ENCODE measurements at places on chromosomes 2 and 18. TPM values are rescaled to one million over a fixed set of nuclear protein-coding genes. Genes with fewer than 3 reads are reported as not detected.

- peaks cover 26% of the 10 kb centered on the region for H3K36me3 ChIP-seq
- peak; percentile 57 for DNase-seq
- H3K27me3 ChIP-seq, result no peaks in the 10 kb centered on the region
- H3K27ac ChIP-seq, result peak overlapping the region; percentile 94
These were observed 82.4 kb downstream of the RBMS1 start for GRCh38 chr2:160411167-160411566.

- peaks cover 35% of the 10 kb centered on the region for H3K36me3 ChIP-seq
- H3K4me3 ChIP-seq, result no peak overlapping the region
- H3K27me3 ChIP-seq, result peaks cover 3% of the 10 kb centered on the region
- H3K4me1 ChIP-seq, result peaks cover 41% of the 10 kb centered on the region
- no peak for DNase-seq
- H3K27ac ChIP-seq, result no peak overlapping the region
These were observed 35.8 kb downstream of the MTCL1 start for GRCh38 chr18:8741117-8741516.

DNA sequence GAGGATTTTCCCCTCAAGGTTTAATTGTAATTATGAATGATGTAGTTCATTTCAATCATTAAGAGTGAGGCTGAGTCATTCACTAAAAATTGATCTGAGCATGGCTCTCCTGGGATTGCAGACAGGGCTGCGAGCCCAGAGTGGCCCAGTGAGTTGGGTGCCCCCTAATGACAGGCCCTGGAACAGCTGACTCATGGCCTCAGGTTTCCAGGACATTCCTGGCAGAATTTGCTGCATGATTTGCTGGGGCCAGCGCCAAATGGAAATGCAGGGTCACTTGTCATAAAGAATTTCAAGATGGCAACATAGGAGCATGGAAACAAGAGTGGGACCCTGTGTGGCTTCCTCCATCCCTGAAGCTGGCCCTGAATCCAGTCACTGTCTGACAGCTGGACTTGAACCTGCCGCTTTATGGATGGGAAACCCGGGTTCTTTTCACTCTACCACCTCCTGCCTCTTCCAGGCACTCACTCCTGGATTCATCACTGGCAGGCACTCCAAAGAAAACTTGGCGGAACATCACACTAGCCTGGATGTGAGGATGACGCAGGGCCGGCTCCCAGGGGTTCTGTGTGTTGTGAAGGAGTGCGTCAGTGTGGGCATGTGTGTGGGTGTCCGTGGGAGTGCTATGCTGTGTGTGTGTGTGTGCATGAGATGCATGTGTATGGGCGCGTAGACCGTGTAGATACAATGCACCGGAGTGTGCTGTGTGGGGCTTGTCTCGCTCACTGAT is 15.2 kb downstream of the OTOF start:
- H3K4me3 ChIP-seq, result no peak overlapping the region
- no peak overlapping the region for H3K27ac ChIP-seq
- H3K4me1 ChIP-seq, result no peaks in the 10 kb centered on the region
- H3K27me3 ChIP-seq, result no peaks in the 10 kb centered on the region
- H3K36me3 ChIP-seq, result no peaks in the 10 kb centered on the region

GRCh38 chr2:99886418-99886817 is 256.0 kb downstream of the AFF3 start:
- H3K4me3 ChIP-seq, result no peak overlapping the region
- no peaks in the 10 kb centered on the region for H3K27me3 ChIP-seq
- DNase-seq, result no peak
- H3K36me3 ChIP-seq, result no peaks in the 10 kb centered on the region
- no peak overlapping the region for H3K27ac ChIP-seq

Gene CPLX4
- not detected for total RNA-seq

Gene CFC1
- total RNA-seq, result not detected

DNA sequence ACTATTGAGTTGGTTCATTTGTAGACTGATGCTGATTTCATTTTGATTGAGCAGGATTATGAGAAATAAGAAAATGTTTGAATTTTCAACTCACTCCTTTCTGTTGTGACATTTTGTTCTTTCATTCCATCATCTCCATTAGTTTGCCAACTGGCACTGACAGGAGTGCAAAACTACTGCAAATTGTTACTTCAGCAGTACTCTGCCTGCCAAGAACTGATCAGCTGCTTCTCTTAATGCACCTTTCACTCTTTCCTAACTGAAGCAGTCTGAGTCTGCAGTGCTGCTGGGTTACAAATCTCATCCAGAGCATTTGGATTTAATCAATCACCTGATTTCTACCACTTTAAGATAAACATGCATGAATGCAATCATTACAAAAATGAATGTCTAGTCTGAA is 70.9 kb downstream of the TMEFF2 start:
- no peaks in the 10 kb centered on the region for H3K36me3 ChIP-seq
- H3K4me1 ChIP-seq, result no peaks in the 10 kb centered on the region
- peaks cover 12% of the 10 kb centered on the region for H3K27me3 ChIP-seq
- H3K4me3 ChIP-seq, result no peak overlapping the region
- no peak for DNase-seq
- H3K27ac ChIP-seq, result no peak overlapping the region

Gene B3GNT7
- not detected for total RNA-seq

Gene LHCGR
- not detected for total RNA-seq

DNA sequence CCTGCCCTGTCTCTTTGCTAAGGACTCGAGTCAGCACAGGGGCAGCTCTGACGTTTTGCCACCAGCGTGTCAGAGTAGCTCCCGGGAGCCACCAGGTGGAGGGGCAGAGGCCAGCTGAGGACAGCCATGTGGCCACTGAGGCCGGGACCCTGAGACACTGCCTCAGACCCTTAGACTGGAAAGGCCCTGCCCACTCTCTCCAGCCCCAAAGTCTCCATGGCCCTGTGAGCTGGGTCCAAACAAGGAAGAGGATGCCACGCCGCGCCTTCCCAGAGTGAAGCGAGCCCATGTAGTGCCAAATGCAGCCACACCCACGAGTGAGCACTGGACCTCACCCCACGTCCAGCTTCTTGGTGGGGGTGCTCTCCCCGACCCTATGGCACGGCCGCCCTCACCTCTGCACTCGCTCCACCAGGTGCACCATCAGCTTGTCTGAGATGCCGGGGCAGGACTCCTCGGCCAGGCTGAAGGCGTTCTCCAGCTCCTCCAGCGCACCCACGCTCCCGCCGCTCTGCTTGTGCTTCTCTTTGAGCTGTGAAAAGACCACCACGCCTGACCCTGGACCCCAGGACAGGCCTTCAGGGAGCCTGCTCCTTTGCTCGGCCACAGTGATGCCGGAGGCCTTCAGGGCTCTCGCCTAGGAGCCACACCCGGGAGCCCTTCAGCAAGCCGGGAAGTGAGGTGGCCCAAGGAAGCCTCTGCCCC is 12.2 kb downstream of the STK25 start:
- peaks cover 7% of the 10 kb centered on the region for H3K36me3 ChIP-seq
- no peak overlapping the region for H3K27ac ChIP-seq
- H3K4me3 ChIP-seq, result no peak overlapping the region
- no peaks in the 10 kb centered on the region for H3K27me3 ChIP-seq
- H3K4me1 ChIP-seq, result no peaks in the 10 kb centered on the region
- no peak for DNase-seq

Gene KRTCAP3
- 7.1 TPM for total RNA-seq

- no peaks in the 10 kb centered on the region for H3K27me3 ChIP-seq
- no peaks in the 10 kb centered on the region for H3K4me1 ChIP-seq
- no peaks in the 10 kb centered on the region for H3K36me3 ChIP-seq
- DNase-seq, result peak; percentile 37
- no peak overlapping the region for H3K4me3 ChIP-seq
These were observed 84.2 kb upstream of the LAPTM4A start for GRCh38 chr2:20135631-20136050.

DNA sequence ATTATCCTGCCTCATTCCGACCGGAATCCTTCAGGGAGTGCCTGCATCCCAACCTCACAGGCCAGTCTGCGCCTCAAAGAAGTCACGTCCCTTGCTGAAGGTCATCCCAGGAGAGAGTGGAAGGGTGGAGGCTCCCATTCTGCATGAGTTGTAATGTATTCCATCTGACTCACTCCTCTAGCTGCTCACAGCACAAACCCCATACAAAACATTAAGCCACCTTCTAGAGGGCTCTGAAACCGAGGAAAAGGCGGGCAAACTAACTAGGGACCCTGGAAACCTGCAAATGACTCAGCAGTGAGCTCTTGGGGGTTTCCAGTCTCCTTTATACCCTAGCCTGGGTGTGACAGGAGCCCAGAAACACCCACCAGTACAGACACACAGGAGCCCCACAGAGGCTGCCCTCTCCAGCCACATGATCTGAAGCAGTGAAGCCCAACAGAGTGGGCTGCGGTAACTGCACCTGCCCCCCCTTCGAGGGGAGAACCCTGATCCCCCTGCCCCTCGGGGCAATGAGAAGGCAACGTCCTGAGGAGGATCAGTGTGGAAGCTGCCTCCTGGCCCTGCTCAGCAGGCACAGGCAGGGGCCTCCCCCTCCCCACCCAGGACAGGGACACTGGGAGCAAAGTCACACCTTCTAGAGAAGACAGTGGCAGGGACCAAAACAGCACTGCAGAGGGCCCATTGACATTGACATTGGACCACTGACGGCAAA is 69.3 kb upstream of the SNTG2 start:
- peaks cover 4% of the 10 kb centered on the region for H3K27me3 ChIP-seq
- H3K4me1 ChIP-seq, result no peaks in the 10 kb centered on the region
- no peak for DNase-seq
- H3K4me3 ChIP-seq, result no peak overlapping the region
- H3K27ac ChIP-seq, result no peak overlapping the region
- H3K36me3 ChIP-seq, result no peaks in the 10 kb centered on the region

GRCh38 chr18:13813271-13813849 is 10.6 kb upstream of the MC5R start:
- no peaks in the 10 kb centered on the region for H3K36me3 ChIP-seq
- peaks cover 7% of the 10 kb centered on the region for H3K27me3 ChIP-seq
- no peaks in the 10 kb centered on the region for H3K4me1 ChIP-seq
- DNase-seq, result peak; percentile 56
- H3K27ac ChIP-seq, result no peak overlapping the region

- no peaks in the 10 kb centered on the region for H3K4me1 ChIP-seq
- no peak overlapping the region for H3K27ac ChIP-seq
- DNase-seq, result peak; percentile 27
- H3K27me3 ChIP-seq, result no peaks in the 10 kb centered on the region
- no peaks in the 10 kb centered on the region for H3K36me3 ChIP-seq
- no peak overlapping the region for H3K4me3 ChIP-seq
These were observed 898.9 kb downstream of the CPS1 start for GRCh38 chr2:211455216-211455841.

Data from activated CD4-positive, alpha-beta T cell treated with anti-CD3 and anti-CD28 coated beads, Interleukin-2, amount 10 ng/mL, durations not matched to agents 7 days and 5 days (primary cell).